ENCODE measurements at places on chromosomes 2 and 18.

DNA sequence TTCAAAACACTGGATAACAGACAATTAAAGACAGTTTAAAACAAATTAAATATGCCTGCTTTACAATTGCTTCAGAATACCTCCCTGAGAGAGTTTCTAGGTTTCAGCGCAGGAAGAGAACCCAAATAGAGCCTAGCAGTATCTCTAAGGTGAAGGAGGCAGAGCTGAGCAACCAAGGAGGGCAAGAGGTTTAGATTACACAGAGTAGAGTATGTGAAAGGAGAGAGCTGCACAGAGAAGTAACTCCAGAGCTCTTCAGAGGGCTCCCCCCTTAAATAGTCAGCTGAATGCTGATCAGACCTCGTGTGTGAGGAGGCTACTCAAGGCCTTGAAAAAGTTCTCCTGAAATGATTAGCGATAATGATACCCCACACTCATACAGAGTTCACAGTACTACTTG is 386.5 kb upstream of the TCF4 start:
- DNase-seq: no peak

GRCh38 chr2:234339011-234339410 is 157.9 kb downstream of the ARL4C start:
- no peak for DNase-seq

GRCh38 chr2:43193652-43194120 is 32.7 kb downstream of the ZFP36L2 start:
- no peak for DNase-seq

DNA sequence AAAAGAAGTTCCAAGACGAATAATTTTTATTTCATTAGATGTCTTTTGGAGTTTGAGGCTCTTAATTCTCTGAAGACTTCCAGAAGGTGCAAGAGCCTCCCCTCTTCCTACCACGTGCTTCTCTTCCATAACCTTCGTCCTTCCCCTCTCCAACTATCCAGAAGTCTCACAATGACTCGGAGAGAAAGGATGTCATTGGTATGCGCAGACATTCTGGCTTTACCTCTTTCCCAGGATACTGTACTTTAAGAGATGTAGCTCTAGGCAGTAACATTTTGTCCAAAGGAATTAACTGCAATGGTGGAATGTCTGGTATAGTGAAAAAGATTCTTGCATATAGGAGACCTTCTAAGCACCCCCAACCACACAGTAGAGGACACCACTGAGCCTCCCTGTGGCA is 249.0 kb upstream of the OSR1 start:
- no peak for DNase-seq

DNA sequence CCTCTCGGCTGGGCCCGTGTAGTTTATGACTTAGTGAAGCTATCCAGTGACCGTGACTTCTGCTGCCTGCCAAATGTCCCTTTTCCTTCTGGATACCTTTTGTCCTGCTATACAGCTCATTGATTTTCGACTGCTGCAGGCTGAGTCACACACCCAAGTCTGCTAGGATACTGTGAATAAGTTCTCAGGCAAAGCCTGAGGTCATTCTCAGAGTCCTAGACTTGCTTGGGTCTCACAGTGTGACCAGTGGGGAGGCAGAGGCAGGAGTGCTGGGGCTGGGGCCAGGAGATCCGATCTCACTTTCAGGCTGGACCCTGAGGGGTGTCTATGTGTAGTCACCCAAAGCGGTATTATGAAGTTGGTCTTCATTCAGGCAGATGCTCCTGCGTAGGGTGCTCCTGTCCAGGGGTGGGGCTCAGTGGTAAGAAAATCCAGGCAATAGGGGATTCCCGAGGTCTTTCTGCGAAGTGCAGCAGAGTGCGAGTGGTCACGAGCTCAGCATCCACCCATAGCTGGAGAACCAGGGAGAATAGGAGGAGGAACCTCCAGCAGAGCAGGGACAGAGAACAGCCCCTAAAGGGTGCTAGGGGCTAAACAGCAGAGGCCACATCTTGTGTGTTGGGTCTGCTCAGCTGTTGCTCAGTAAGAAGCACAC is 268.6 kb upstream of the NCKAP5 start:
- DNase-seq: no peak

DNA sequence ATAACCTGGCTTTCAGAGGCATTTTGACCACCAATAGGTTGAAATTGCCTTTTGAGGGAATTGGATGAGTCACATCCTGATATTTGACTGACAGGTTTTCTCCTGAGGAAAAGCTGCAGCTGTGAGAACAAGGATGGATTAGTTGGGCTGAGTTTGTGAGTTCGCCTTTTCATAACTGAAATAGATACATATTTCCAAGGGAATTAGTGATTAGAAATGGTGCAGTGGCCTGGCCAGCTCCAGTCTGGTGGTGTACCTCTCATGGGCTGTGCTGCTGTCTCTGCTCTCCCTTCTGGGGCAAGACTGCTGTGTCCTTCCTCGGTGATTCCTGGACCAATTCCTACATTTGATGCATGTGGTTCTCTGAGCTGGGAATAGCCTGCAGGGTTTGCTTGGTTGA is 341.3 kb downstream of the TSN start:
- no peak for DNase-seq

GRCh38 chr2:45156605-45157004 is 147.4 kb upstream of the SIX2 start:
- no peak for DNase-seq

DNA sequence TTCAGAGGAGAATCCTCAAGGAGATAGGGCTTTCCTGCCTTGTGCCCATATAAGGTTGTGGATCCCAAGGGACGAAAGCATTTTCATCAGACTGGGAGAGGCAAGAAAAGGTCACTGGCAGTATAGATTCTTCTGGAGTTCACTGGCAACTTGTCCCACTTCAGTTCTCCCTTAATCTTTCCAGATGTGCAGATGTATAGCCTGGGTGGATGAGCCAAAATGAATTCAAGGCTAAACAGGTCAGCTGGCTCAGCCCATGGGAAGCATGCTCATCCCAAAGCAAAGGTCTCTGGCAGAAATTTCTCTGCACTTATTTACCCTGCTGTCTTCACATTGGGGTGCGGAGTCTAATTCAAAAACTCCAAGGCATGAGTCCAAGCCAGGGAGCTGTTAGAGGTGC is 148.9 kb upstream of the TNP1 start:
- no peak for DNase-seq

DNA sequence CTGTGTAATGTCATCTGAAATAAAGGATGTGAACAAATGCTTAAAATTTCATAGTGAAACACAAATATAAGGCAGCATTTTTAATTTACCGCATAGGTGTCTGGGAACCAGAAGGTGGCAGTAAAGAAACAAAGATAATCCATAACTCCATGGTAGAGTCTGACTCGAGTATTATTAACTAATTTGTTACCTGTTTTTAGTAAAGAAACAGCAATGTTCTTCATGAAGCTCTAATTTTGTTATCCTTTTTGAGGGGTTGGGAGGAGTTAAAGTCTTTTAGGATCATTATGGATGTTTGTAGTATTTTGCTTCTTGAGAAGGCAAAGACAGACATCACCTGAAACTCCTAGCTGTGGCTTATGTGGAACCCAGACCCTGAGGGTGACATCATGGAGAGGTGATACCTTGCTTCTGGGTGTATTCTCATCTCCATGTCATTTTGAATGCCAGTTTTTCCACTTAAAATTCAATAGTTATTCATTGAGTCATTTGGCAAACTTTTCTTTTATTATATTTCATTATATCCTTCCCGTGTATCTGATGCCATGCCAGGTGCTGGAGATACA is 286.2 kb upstream of the EPAS1 start:
- no peak for DNase-seq

GRCh38 chr18:53984021-53984420 is 240.4 kb downstream of the MBD2 start:
- DNase-seq: no peak

DNA sequence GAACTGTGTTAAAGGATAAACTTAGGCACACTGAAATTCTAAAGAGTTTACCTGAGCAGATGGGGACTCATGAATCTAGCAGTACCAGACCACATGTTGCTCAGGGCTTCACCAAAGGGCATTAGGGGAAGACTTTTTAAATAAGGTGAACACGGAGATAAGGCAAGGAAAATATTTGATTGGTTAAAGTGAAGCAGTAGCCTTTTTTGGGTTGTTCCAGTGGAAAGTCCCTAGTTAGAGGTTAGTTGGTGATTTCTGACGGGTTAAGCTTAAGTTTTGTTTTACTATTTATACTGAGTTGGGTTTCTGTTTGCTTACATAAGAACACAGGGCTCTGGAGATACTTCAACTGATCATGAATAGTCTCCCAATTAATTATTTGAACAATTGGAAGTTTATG is 722.5 kb downstream of the SOCS6 start:
- no peak for DNase-seq

DNA sequence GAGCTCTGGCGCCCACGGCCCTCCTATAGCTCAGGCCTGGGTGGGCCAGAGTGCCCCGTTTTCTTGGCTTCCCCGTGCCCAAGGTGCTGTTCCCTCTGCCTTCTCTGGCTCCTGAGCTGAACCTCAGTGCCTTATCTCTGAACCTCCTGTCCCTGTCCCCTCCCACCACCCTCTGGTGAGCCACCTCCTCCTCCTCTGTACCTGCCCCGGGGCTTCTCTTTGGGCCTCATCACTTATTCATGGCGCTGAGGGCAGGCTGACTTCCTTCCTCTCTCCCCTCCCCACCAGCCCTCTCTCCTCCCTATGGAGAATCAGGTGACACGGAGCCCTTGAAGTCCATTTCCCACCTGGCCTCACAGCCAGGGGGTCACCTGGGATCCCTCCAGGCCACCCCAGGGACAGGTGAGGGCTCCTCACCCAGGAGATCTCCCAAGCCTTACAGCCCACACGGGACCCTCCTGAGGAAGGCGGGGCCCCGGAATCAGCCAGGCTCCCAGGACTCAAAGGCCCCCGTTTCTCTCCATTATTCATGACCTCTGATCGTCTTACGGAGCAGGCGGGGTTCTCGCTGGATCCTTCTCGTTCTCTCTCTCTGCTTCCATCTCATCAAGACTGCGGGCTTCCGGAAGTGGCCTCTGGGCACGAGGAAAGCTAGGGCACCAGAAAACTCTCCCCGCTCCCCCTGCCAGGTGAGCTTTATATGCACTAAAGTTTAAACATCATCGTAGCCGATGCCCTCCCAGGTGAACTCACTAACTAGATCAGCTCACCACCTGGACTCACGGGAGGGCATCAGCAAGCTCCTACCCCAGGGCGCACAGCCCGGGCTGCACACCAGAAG is at the start of gene LOXHD1:
Gene LOXHD1 (minus strand): TSS at position 106 of the 841 bp plus-strand sequence. CDS start 187 bp downstream, outside the sequence.
- no peak for DNase-seq

DNA sequence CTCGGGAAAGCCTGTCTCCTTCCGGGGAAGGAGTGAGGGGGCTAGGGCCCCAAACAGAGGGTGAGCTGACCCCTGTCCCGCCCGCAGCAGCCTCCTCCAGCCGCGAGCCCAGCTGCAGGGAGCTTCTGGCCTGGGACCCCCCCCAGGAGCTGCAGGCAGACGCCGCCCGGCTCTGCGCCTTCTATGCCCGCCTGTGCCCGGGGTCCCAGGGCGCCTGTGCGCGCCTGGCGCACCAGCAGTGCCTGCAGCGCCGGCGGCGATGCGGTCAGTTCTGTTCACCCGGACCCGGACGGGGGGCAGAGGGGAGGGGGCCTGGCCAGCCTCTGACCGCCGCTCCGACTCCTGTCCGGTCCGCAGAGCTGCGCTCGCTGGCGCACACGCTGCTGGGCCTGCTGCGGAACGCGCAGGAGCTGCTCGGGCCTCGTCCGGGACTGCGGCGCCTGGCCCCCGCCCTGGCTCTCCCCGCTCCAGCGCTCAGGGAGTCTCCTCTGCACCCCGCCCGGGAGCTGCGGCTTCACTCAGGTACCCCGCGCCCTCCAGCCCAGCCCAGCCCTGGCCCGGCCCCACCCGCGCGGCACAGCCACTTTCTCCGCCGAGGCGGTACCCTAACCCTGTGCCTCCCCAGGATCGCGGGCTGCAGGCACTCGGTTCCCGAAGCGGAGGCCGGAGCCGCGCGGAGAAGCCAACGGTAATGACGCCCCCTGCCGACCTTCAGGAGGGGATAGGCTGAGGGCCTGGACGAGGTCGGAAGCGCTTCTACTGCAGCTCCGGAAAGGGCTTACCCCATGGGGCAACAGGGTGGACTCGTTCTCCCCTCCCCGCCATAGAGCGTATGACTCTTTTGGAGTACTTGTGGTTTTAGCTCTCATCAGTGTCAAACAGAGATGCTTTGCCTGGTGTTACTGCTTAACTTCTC is 2.0 kb upstream of the CHRND start:
- DNase-seq: no peak
